ENCODE measurements at places on chromosomes 13 and 19.

GRCh38 chr13:41054919-41055619 lies 6.2 kb upstream of the WBP4 start:
- DNase-seq, result no peak

DNA sequence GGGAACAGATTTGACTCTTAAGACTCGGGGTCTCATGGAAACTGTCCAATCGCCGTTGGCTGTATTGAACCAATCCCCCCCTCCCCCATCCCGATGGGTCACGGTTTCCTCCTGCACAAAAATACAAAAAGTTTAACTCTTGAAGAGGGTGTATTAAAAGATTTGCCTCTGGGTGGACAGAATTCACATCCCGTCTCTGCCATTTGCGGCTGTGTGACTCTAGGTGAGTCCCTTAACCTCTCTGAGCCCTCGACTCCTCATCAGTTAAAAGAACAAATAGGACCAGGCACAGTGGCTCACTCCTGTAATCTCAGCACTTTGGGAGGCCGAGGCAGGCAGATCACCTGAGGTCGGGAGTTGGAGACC lies 31.3 kb upstream of the FEM1A start:
- DNase-seq, result no peak

GRCh38 chr13:30354493-30355383 lies 47.4 kb upstream of the KATNAL1 start:
- no peak for DNase-seq

GRCh38 chr19:13917888-13918406 lies 11.9 kb downstream of the CC2D1A start:
- no peak for DNase-seq

DNA sequence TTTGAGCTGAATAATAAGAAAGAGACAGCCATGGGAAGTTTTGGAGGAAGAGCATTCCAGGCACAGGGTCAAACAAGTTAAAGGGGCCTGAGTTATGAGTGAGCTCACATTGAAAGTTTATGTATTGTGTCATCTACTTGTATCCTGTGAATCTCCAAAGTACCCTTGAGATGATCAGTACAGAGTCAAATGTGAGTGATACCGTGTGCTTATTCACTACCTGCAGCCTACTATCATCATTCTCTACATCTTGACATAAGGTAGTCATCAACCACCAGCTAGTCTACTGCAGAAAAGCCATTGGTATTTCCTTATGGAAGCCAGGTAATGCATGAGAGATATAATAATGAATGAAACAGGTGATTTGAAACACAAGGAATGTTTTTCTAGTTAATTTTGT lies 3.0 kb upstream of the KCTD12 start:
- DNase-seq, result no peak

GRCh38 chr13:95553581-95554385 lies 1.3 kb downstream of the CLDN10 start:
- no peak for DNase-seq

DNA sequence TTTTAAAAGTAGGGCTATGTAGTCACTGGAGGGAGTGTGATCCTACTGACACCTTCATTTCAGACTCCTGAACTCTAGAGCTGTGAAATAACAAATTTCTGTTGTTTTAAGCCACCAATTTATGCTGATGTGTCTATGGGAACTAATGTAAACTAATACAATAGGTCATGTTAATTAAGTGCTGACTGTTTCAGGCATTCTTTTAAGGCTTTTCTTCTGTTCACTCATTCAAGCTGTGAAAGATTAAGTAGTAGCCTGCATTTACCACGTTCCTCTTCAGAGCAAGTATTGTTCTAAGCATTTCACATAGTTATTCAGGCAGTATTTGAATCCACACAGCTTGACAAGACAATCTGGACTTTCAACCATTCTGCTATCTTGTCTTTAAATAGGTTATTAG lies 1135.0 kb downstream of the SLITRK1 start:
- DNase-seq, result no peak

DNA sequence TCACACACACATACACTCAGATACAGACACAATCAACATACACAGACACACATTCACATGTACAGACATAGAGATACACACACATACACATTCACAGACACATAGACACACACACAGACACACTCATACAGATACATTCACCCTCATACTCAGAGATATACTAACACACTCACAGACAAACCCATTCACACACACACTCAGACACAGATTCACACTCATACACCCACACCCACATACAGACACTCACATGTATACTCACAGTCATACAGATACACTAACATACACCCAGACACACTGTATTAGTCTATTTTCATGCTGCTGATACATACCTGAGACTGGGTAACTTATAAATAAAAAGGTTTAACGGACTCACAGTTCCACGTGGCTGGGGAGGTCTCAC lies 30.8 kb downstream of the GJA3 start:
- DNase-seq, result no peak

GRCh38 chr13:72255908-72256307 lies 388.9 kb upstream of the DACH1 start:
- DNase-seq, result no peak

DNA sequence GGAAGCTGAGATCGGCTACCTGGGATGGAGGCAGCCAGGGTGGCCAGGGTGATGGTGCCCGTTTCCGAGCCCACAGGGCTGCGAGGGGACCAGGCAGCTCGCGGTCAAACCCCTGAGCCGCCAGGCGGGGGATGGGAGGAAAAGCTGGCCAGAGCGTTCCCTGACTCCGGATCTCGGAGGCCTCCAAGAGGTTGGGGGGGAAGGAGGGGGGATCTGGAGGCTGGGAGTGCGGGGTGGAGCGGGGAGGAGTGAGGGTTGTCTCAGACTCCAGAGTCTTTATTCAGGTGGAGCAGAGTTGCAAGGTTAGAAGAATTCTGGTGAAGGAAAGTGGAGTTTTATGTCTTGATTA lies 1.1 kb downstream of the CACNG7 start:
- no peak for DNase-seq

DNA sequence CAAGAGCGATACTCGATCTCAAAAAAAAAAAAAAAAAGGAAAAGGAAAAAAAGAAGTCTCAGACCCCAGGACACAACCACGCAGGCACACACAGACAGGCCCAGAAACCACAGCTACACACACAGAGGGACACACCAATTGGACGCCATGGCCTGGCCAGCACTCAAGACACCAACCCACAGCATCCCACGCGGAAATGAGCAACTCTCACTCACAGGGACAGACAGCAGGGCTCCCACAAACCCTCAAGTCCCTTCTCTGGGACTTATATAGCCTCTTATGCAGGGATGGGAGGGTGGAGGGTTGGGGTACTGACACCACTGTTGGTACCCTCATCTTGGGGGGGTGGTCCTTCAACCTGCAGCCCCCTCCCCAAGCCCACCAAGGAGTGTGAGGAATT lies 5.9 kb downstream of the NOTCH3 start:
- no peak for DNase-seq

GRCh38 chr13:33125821-33126570 lies 109.8 kb downstream of the KL start:
- DNase-seq, result no peak

DNA sequence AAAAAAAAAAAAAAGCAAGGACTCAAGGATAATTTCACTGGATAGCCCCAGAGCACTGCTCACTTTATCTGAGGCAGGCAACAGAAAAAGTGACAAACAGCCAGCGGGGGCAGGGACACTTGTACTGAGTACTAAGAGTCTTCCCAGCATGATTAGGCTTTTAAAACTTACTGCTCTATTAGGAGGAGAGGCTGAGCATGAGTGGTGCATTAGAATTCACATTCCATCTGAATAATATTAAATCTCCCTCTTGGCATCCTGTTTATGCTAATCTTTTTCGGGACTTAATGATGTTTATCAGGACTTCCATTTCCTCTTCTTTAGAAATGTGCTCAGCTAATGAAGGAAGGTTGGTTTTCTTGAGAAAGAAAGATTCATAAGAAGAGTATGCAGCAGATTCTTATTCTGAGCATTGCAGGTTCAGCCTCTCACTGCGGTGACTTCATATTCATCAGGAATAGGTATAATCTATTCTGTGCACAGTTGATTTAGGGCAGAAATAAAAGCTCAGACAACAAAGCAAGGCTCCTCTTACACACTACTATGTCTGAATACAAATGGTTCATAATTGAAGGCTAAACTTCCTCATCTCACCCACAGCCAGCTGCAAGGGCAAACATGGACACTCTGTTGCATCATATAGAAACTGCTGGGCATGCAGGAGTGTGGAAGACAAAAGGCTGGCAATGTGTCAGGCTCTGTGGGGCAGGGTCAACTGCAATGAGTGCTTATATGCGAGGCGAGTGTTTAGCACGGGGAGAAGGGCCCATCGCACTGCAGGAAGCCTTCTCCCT lies 107.0 kb downstream of the KL start:
- DNase-seq, result no peak

DNA sequence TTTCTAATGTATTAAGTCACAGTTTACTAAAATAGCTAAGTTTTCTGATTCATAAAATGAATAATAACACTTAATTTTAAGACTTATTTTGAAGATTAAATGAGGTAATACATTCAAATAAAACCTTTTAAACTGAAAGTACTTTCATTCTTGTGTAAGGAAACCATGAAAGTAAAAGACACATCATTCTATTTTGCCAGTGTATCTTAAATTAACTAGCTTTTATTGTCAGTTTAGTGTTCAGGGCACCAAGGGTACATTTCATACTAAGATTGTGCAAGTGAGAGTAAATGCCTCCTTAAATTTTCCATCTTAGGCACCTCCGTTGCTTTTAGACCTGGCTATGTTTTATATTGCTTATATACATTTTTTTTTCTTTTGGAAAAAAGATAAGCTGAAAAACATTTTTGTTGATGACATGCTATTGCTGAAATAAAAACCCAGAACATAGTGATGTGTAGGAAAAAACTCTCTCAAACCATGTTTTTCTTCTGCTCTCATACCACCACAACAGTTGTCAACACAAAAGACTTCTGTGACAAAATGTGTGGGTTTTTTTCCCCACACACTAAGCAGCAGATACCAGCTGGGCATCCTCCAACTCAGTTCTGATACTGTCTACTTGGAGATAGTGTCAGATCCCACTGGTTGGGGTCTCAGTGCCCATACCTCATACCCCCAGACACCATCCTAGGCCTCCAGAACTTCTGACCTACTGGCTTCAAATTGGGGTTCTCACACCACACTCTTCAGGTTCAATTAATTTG lies 30.7 kb upstream of the LPAR6 start:
- DNase-seq, result peak; percentile 29

DNA sequence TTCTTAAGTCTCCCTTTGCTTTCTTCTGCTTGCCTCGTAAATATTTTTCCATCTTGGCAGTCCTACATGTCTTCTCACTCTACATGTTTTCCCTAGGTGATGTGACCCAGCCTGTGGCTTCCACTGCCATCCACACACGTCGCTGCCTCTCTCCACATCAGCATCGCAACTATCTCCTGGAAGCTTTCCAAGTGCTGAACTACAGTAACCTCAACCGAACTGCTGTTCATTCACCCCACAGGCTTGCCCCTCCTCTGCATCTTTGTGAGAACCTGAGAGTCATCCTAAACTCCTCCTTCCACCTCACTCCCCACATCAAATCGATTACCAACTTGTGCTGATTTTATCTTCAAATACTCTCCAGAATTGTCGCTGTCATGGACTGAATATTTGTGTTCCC lies 41.2 kb upstream of the USPL1 start:
- DNase-seq, result peak; percentile 63

- DNase-seq, result no peak
Measured at GRCh38 chr19:32519023-32519422, 62.0 kb upstream of the PDCD5 start.

DNA sequence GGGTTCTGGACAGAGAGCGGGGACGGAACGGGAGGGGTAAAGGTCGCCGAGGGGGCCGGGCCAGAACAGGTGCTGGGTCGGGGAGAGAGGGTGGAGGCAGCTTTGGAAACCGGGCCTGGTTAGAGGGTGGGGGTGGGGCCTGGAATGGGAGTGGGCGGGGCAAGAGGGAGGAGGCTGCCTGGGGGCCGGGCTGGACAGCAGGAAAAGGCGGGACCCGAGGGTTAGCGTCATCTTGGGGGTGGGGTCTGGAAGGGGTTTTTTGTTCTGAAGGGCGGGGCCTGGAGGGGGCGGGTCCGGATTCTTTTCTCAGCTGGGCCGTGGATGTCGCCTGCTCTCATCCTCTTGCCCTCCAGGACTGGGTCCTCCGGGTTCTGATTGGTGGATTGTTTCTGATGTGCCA lies 4.3 kb upstream of the ZNF813 start:
- peak; percentile 30 for DNase-seq

DNA sequence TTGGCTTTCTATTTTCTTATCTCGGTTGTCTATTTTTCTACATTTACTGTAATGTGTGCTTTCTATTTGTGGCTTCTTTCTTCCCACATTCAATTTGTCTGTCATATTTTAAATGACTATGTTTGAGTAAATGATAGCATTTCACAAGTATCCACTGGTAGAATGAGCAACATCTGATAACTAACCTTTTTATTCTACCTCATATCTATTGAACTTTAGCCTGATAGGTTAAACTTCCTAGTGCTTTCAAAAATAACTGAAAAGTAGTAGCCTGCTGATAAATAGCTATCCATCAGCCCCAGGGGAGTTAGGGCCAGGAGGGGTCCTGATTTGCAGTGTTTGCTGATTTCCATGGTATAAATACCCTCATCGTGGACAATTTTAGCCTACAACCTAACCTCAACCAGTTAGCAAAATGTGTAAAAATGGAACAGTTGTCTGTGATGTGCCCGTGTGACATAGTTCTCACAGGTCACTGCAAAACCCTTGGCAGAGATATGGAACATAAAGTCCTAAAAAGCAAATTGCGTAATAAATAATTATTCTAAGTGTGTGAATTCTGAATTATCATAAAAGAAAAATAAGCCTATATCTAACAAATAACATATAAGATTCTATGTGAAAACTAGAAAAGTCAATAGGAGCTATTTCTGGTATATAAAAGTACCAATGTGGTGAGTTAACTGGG lies 32.1 kb downstream of the KCTD12 start:
- DNase-seq, result no peak

- no peak for DNase-seq
Measured at GRCh38 chr13:24997367-24997967, 98.5 kb upstream of the PABPC3 start.

DNA sequence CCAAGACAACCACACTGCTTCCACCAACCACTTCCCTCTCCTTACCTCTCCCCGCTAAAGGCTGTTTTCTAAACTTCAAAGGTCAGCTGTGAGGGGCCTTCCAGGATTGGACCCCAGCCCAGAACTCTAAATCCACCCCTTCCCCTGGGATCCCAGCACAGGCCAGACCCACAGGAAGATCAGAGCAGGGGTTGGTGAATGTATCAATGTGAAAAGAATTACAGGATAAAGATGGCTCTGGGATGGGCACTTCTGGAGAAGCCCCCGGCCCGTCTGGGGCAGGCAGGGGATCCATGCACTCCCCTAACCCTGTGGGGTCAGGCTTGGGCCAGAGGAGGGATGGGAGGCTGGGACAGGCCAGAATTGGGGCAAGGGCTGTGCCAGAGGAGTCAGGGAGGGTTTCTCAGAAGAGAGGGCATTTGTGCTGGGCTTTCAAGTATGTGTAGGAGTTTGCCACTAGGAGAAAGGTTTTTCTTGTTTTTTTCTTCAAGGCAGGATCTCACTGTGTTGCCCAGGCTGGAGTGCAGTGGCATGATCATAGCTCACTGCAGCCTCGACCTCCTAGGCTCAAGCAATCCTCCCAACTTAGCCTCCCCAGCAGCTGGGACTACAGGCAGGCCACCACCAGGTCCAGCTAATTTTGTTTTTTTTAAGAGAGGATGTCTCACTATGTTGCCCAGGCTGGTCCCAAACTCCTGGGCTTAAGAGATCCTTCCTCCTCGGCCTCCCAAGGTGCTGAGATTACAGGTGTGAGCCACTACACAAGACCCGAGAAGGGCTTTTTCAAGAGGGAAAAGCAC lies 1.0 kb upstream of the MEF2B start:
- no peak for DNase-seq
